Esophagus squamous epithelium (tissue), 5 donors: ENCODE measurements at places on chromosomes 4 and X.

DNA sequence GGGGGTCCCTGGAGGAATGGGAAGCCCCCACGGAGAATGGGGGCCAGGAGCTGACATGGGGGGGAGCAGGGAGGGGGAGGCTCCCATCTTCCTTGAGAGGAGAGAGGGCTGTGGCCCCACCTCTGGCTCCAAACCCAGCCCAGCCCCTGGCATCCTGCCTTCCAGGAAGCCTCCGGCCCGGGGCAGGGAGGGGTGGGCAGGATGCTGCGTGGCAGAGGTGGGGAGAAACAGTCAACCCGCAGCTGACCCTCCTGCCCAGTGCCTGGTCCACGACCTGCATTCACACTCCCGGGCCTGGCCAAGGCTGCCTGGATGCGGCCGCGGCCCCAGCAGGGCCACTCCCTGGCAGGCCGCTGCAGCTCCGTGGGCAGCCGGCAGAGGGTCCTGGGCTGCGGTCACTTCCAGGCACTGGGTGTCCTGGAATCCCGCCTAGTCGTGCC is 39.0 kb downstream of the CPLX1 start:
- H3K36me3 ChIP-seq = no peaks in the 10 kb centered on the region
- peaks cover 75% of the 10 kb centered on the region for H3K4me1 ChIP-seq
- no peak for DNase-seq
- peak overlapping the region; percentile 15 for H3K27ac ChIP-seq
- H3K27me3 ChIP-seq = peaks cover 14% of the 10 kb centered on the region

DNA sequence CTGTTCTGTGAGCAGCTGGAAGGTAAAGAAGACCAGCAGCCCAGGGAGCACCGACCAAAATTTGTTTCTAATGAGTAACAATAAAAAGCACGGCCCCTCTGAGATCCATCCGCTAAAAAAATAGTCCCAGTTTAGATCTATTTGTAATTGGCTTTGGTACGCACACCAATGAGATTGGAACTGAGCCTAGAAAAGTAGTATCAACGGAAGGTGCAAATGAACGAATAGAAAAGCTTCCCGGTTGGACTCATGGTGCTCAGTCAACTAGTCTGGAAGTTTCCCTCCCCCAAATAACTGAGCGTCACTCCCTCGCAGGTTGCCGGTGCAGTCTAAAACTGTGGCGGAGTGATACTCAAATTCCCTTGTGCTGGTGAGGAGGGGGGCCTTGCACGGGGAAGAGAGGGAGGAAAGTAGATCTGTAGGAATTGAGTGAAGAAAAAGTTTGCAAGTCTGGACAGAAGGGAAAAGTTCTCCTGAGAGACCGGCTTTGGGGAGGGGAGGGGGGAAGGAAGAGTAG is at the start of gene COL4A5:
Gene COL4A5 (plus strand): TSS at position 413 of the 517 bp plus-strand sequence. CDS start 288 bp downstream, outside the sequence.
- H3K27ac ChIP-seq = peak within 1 kb of the TSS; percentile 25
- peaks cover 20% of the 10 kb centered on the region for H3K4me1 ChIP-seq
- no peaks in the 10 kb centered on the region for H3K27me3 ChIP-seq
- H3K4me3 ChIP-seq = peak within 1 kb of the TSS; percentile 63

DNA sequence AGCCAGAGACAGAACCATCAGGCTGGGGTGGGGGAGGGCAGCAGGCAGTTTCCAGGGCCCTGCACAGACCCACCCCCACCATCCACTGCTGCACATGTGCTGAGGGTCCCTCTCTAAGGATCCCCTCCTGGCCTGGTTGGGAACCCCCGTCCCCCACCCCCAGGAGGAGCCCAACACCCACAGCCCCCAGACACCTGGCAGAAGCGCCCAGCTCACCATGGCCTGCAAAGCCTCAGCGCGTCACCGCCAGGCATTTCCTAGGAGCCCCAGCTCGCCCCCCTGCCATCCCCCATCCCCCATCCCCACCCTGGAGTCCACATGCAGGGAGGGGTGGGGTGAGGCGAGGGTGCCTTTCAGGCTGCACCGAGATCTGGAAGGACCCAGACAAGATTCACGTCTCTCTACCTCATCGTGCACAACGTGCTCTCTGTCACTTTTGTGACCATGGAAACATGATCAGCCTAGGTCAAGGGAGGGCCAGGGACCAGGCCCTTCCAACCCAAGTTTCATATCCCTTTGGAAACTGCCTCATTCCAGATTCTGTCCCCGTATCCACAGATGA is 9.3 kb downstream of the MXD4 start:
- no peak for DNase-seq
- no peak overlapping the region for H3K27ac ChIP-seq
- H3K4me1 ChIP-seq = peaks cover 24% of the 10 kb centered on the region
- no peaks in the 10 kb centered on the region for H3K27me3 ChIP-seq
- H3K36me3 ChIP-seq = peaks cover 85% of the 10 kb centered on the region

DNA sequence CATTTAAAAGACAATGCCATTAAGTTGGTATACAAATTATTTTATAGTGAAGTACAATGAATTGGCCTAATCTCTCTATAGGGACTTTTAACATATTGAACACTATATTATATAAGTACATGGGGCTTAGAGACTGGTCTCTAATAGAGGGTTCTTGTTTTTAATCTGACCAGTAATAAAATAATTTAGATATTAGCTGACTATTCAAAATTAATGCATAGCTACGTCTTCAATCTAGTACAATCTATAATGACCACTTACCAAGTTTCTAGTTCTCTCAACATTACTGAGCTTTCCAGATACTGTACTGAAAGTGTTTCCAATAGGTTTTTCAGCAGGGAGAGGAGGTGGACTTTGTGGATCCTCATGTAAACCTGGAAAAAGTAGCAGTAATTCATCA is 59.6 kb downstream of the RPS3A start:
- no peaks in the 10 kb centered on the region for H3K27me3 ChIP-seq
- no peak overlapping the region for H3K27ac ChIP-seq
- no peak overlapping the region for H3K4me3 ChIP-seq
- DNase-seq = no peak

DNA sequence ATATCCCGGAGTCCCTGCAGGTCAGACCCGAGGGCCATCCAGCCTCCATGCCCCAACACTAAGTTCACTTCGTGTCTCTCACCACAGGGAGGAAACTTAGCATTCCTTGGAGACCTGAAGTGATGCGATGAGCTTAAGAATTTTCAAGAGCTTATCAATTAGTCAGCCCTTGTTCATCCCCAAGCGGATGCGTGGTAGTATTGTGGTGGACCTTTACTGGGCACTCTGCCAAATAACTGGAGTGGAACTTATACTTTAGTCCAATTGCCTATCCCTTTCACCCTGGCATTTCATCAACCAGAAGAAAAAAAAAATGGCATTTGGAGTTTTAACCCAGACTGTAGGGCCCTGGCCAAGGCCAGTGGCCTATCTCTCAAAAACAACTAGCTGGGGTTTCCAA is 137.1 kb downstream of the RELL1 start:
- H3K4me3 ChIP-seq = no peak overlapping the region
- no peak overlapping the region for H3K27ac ChIP-seq
- no peak for DNase-seq
- no peaks in the 10 kb centered on the region for H3K27me3 ChIP-seq
- H3K36me3 ChIP-seq = no peaks in the 10 kb centered on the region
